M059J (cell line): ENCODE measurements at places on chromosomes 4 and X.

DNA sequence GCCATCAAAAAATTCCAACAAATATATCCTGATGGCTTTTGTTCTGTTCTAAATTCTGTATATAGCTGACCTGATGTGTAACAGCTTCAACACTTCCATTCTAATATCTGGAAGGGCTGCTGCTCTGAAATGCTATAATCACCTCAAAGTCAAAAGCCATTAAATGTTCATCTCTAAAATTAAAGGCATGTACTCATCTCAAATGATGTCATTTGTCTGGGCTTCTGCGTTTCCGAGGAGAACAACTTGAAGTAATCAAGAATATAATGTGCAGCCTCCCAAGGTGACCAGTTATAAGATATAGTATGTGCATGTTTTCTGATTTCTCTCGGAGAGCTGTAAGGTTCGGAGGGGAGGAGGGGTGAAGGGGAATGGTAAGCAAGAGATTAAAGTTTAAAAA lies 237.6 kb downstream of the SCFD2 start:
- DNase-seq: no peak

GRCh38 chr4:169818063-169818679 lies 60.4 kb upstream of the HPF1 start:
- no peak for DNase-seq

DNA sequence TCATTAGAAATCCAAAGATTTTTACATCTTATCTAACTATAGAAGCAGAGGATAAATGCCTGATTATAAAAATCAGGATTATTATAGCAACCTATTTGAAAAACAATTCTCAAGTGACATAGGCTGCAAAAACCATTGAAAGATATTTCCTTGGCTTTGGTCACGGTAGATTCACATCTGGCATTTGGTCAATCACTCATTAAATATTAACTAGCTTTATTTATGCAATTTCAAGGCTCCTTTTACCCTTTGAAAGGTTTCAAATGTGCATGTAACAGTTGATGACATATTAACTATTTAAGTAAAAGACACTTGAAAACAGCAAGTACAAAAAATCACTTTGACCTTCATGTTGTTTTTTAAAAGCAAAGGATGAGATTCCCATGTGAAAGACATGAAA lies 98.1 kb downstream of the MMRN1 start:
- no peak for DNase-seq

GRCh38 chr4:157700898-157701694 lies 471.7 kb downstream of the GASK1B start:
- no peak for DNase-seq

- no peak for DNase-seq
Observed at GRCh38 chr4:39497909-39498726, 29.1 kb downstream of the UGDH start.

GRCh38 chrX:102651242-102652011 lies at the start of gene GPRASP1:
TSS of gene GPRASP1 (plus strand) at chrX:102651483. CDS start at chrX:102653914, 2,431 bp downstream.
- peak; percentile 14 for DNase-seq

- DNase-seq: no peak
Observed at GRCh38 chrX:69287095-69287494, 121.8 kb upstream of the PJA1 start.

DNA sequence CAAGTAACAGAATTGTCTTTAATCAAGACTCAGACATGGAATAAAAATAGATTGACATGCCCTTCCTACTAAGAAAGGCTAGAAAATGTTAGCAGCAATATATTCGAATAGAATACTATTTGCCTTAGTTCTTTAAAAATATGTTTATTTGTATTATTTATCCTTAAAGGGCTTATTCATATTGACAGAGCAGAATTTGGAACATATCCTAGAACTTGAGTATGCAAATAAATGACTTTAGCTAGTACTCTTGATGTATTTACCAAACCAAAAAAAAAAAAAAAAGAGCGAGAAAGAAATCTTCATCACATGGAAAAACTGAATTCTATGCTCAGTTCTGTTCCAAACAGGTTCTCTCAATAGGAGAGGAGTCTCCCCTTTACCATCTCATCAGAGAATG lies 68.9 kb upstream of the PPARGC1A start:
- DNase-seq: no peak

DNA sequence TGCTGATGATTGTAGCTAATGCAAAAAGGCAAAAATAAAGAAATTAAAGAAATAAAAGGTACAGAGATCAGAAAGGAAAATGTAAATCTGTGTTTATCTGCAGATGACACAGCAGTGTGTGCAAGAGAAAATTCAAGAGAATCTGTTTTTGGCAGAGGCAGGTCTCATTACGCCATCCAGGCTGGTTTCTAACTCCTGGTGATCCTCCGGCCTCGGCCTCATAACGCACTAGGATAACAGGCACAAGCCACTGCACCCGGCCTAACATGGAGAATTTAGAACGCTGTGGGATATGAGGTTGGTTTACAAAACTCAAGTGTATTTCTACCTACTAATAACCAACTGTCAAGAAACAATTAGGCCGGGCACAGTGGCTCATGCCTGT lies 29.4 kb downstream of the CTBP1 start:
- DNase-seq: no peak

GRCh38 chrX:74449322-74449936 lies 28.1 kb downstream of the SLC16A2 start:
- DNase-seq: peak; percentile 90

DNA sequence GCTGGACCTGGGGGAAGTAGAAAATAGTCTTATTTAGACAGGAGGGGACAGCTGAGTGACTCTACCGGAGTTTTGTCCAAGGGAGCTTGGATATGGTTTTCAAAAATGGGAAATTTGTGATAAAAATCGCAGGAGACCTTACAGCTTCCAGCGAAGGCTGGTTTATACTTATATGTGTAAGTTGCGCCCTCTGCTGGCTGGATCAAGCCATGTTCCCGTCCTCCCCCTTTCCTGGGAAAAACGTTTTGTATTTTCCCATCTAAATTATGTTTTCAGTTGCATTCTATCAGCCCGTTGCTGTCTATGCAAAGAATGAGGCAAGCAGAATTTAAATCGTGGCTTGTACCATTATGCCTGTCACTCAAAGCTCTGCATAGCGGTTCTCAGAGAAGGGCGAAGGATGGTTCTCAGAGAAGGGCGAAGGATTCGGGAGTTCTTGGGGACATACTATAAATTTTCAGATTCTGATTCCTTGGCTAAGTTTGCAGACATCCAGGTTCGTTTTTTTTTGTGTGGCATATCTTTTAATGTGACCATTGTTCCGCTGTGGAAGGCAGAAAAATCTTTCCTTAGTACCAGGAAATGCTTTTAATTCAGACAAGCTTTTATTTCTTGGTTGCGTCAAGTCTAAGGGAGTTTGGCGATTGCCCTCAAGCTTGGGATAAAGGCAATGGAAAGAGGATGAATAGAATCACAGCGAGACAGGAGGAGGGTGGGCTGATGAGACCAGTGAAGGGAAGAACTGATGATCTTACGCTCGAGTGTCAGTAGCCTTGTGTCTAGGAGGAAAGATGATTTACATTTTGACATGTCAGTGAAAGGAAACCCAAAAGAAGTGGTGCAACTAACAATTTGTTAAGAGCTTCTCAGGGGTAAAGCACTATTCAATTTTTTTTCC lies 128.5 kb upstream of the ARX start:
- peak; percentile 41 for DNase-seq

GRCh38 chr4:3223346-3223745 lies 25.6 kb upstream of the MSANTD1 start:
- no peak for DNase-seq

DNA sequence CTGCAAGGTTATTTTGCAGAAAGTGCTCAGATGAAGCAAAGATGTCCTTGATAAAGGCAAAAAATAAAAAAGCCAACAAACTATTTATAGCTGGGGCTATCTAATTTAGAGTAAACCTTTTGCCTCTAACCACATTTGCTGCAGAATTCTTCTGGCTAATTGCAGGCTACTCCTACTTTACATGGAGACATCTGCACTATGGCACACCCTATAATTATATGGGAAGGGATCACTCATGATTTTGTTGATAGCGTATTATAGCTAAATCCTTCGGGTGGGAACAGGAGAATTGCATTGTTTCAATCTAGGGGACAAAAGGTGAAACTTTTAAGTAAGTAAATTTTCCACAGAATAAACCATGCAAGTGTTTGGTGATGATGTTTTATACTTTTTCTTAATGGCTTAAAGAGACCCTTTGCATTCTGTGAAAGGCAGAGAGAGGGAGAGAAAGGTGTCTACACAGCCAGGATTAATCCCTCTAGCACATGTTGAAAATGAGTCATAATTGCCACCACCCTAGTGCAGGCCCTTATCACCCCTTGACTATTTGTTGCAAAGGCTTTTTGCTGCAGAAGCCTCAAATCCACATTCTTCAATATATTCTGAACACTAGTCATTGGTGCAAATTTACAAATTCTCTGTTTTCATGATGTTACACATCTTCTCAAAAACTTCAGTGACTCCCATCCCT lies 221.3 kb upstream of the BMP3 start:
- DNase-seq: no peak

DNA sequence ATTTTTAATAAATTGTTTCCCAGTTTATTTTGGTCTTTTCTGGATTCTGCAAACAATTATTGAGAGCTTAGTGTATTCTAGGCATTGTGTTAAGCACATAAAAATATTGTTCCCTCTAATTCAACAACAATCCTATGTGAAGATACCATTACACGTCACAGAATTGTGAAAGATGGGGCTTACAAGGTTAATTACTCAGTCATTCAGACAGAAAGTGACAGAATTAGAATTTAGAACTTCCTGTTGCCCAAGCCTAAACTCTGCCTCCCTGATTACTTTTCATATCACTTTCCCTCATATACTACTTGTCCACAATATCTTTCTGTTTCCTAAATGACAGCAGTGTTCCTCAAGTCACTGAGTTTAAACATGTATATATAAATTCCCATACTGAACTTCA lies 186.7 kb upstream of the VEGFC start:
- no peak for DNase-seq

GRCh38 chrX:51395810-51396728 lies 63.4 kb downstream of the NUDT10 start:
- DNase-seq: peak; percentile 2
